IPS-NIHi11 (cell line): ENCODE measurements at places on chromosomes 2 and 18.

GRCh38 chr18:812376-813171 lies 532 bp upstream of the YES1 start:
- DNase-seq: peak; percentile 92

- DNase-seq: no peak
These were observed 77.9 kb upstream of the ARL5A start for GRCh38 chr2:151905963-151906632.

GRCh38 chr2:108634011-108634410 lies 85.3 kb upstream of the RANBP2 start:
- no peak for DNase-seq

DNA sequence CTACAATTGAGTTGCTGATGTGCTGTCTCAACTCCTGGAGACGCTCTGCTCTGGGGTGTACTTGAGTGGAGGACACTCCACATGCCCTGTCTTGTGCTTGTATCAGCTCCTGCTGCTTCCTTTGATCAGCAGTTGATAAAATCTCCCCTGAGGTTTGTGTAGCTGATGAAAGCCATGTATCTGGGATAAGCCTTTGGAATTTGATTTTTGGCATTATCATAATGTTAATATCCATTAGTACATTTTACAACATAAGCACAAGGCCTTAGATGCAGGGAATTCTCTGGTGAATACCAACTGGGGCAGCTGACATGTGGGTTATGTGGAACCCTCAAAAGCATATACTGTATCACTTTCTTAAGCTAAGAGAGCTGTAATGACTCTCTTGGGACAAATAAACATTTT lies 222.7 kb upstream of the ITGA4 start:
- no peak for DNase-seq

DNA sequence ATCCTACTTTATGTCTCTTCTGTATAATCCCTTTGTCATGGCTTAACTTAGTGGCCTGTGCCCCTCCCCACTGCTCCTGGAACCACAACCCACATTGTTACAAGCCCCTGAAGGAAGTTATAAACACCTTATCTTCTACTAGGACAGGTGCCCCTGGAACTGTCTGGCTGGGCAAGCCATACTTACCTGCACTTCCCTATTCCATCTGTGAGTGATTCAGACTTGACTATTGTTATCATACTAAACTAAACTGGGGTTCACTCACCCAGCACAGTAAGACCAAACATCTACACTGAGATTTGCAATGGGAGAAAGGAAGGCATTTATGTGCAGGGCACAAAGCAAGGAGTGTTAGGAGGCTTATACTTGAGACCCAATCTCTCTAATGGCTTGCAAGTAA lies 3.7 kb upstream of the UGT1A6 start:
- DNase-seq: no peak

DNA sequence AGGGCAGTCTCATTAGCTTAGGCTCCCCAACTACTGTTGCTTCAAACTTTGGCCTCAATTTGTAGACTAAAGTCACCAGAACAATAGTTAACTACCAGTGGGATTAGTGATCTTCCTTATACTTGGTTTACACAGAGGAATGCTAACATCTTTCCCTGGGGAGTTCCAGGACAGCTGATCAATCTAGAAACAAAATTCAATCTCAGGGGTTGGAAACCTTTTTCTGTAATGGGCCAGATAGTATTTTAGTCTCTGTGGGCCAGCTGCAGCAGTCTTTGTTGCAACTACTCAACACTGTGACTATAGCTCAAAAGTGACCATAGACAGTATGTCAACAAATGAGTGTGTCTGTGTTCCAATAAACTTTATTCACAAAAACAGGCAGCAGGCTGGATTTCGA lies 85.7 kb downstream of the METTL8 start:
- DNase-seq: no peak

DNA sequence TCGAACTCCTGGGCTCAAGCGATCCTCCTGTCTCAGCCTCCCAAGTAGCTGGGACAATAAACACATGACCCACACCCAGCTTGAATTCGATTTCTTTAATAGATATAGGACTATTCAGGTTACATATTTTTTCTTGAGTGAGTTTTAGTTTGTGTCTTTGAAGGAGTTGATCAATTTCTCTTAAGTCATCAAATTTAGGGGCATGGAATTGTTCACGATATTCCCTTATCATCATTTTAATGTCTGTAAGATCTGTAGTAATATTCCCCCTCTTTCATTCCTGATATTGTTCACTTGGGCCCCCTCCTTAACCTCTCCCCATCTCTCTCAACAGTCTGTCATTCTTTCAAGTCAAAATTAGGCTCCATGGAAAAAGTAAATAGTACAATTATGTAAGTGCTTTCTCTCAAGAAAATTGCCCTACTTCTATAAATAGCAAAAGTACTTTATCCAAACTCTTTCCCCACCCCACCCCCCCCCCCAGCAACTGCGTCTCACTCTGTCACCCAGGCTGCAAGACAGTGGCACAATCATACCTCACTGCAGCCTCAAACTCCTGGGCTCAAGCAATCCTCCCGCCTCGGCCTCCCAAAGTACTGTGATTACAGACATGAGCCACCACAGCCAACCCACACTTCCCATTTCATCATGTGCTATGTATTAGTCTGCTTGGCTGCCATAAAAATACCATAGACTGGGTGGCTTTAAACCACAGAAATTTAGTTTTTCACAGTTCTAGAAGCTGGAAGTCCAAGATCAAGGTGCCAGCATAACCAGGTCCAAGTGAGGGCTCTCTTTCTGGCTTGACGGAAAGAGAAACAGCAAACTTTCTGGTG lies 20.1 kb downstream of the WDR33 start:
- no peak for DNase-seq

DNA sequence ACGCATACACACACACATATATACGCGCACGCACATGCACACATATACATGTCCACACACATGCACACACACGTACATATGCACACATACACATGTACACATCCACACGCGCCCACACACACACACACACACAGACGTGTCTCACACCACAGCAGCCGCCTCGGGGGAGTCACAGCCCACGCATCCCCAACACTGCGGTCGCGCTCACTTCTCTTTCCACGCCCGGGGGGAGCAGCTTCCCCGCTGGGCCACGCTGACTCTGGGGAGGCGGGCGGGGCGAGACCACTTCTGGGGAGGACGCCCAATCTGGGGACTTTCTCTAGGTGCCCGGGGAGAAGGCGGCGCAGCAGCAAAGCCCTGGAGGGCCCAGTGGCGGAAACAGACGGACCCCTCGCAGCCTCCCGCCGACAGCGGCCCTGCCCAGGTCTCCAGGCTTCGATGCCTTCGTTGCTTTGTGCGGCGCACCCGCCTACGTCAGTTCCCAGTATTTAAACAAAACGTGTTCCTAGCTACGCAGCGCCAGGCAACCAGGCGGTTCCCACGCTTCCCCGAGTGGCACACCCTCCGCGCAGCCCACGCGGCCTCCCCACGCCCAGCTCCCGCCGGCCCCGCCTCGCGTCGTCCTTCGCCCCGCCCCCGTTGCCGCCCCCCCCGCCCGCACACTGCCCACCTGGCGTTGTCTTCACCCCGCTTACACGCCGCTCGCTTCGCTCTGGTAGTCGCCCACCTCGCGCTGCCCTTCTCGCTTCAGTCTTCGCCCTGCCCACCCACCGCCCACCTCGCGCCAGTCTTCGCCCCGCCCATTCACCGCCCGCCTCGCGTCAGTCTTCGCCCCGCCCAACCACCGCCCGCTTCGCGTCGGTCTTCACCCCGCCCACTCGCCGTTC lies 810 bp upstream of the RBFA start:
- DNase-seq: peak; percentile 95

DNA sequence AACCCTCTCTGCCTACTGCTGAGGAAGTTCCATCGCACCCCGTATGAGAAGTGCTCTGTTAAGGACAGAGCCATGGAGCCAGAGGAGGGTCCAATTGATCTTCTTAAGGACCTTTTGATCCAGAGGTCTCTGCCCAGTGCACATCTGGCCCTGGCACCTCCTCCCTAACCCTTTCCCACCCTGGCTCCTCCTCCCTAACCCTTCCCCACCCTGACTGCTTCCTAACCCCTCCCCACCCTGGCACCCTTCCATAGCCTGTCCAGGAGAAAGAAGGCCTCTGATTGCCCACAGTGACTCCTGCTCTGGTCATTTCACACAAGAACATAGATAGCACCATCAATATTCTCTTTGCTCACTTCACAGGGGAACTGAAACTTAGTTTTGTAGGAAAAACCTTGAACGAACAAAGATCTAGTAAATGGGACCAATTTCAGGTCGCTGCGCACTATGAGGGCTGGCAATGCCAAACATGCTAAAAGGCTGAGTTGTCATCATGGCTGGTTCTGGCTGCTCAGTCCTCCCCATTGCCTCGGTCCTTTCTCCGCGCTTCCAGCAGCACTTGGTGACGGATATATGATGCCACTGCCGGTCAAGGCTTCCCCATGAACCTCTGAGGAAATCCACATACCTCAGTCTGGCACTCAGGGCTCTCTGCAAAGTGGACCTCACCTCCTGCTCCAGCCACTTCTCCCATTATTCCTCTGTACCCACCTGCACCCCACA lies 49.2 kb downstream of the PKDCC start:
- DNase-seq: no peak

- DNase-seq: no peak
These were observed 502 bp downstream of the MERTK start for GRCh38 chr2:111898703-111899514.

- DNase-seq: no peak
These were observed 240.5 kb upstream of the MYT1L start for GRCh38 chr2:2571301-2572150.

GRCh38 chr2:66448136-66448991 lies 13.4 kb downstream of the MEIS1 start:
- DNase-seq: no peak

DNA sequence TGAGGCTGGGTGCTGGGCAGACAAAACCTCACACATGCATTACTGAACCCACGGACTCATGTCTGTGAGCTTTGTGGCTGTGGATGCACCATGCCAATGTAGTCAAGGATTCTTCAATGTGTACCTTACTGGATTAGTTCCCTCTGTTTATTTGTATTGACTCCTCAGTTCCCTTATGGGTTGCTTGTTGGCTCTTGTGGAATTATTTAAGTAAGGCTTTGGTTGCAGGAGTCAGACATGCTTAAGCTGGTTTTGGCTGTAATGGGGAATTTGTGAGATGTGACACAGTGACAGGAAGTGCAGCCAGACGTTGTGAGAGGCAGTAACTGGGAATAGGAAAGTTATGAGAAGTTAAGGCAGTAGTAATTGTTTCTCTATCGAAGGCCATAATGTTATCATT lies 13.6 kb upstream of the IL1RN start:
- no peak for DNase-seq

DNA sequence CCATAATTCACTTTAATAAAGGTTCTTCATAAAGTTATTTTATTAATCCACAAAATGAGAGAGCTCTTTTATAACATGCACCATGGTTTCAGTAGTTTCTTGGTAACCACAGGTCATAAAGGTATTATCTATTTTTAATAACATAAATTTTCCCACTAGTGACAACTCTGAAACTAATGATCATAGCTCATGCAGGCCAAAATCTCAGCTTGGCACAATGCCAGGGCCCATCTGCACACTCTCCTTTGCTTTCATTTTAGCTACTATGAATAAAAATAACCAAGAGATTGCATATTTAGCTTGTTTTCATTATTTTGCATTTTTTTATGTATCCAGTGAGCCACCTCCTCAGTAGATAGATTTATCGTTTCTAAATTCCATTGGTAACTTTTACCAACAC lies 691.8 kb upstream of the CHAC2 start:
- no peak for DNase-seq

DNA sequence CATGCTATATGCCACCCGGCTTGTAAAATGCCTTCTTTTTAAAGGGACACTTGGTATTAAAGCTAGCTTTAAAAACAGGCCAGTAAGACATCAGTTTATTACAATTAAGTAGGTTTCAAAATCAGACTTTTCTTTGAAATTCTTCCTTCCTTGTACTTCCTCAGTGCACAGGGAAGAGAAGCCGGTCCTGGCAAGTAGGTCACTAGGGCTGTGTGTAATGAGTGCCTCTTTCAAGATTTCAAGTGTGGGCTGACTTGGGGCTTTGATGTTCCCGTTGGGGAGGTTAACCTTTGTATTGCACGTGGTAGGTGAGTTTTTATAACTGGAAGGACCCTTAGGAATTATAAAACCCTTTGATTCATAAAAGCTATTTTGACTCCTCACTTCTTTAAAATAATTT lies 566.4 kb upstream of the ID2 start:
- DNase-seq: no peak

- DNase-seq: no peak
These were observed 206.7 kb downstream of the ZFP36L2 start for GRCh38 chr2:43019536-43020183.

DNA sequence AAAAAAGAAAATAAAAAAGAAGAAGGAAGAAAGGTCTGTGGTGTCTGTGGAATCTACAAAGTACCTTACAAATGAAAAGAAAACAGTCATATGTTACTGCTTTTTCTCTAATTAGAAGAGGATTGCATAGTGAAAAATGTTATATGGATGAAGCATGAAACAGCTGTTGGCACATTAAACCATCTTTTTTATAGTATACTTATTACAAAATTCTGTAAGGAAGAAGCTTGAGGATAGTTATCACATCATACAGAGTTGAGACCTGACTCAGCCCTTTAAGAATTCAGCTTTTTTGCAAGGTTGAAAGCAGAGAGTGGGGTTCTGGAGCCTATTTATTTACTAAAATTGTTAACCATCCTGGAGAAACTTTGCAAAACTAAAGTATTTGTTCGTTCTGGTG lies 222.7 kb downstream of the PHLPP1 start:
- no peak for DNase-seq

DNA sequence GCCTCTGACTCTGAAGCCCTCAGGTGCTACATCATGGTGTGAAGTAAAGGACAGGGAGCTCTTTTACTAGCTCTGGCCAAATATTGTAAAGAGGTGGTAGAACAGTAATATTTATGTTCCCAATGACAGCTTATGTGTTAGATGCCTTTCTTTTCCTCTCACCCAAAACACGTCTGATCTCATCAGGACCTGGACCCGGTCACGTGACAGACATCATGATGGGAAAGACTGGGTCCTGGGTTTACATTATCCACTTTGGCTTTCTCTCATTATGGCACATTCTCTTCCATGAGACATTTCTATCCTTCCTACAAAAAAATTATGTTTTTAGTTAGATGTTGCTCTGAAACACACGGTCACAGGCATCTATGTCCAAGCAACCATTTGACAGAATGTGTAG lies 548.7 kb upstream of the CDH7 start:
- DNase-seq: no peak

DNA sequence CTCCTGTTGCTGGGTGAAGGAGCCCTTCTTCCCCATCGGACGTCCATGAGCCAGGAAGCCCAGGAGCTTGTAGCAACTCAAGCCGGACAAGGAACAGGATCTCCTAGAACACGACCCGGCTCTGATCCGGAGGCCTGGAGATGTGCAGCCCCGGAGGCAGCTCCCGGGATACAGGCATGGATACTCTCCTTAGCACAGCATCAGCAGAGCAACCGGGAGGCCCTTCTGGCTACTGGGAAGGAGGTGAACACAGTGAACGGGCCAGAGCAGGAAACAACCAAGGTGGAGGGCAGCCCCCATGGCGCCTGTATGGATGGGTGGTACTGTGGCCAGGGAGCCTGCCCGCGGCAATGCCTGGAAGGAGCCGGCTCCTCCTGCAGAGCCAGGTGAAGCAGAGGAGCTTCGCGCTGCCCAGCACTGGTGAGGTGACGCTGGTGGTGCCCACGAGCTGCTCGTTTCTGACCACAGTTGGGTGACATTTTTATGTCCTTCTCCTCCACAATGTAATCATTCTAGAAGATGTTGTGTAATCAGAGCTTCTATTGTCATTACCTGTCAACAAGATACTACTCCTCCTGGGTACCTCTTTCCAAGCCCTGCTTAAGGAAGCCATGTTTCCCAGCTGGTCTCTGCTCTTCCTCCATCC lies 94.3 kb downstream of the TWIST2 start:
- DNase-seq: no peak

GRCh38 chr18:62346333-62347088 lies 21.4 kb downstream of the TNFRSF11A start:
- no peak for DNase-seq

- DNase-seq: no peak
These were observed 110.8 kb upstream of the GLI2 start for GRCh38 chr2:120624738-120625446.
